ENCODE measurements at places on chromosomes 11 and 22.

DNA sequence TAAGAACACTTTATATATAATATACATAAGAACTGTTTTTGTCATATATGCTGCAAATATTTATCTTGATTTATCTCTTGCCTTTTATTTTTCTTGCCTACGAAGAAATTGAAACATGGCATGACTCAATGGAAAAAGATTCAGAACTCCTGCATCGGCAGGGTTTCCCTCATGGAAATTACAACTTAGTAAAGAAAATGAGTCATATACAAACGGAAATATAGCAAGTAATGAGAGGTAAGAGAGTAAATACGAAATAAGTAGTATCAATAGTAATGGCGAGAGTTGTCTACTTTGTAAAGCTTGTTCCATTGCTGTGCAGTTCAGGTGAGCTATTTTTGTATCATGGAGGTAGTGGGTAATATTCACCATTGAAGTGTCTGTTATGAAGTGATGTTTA, 350.4 kb downstream of the DDX10 start:
- DNase-seq, result no peak

GRCh38 chr22:38350444-38351359, 33.5 kb upstream of the CSNK1E start:
- DNase-seq, result no peak

DNA sequence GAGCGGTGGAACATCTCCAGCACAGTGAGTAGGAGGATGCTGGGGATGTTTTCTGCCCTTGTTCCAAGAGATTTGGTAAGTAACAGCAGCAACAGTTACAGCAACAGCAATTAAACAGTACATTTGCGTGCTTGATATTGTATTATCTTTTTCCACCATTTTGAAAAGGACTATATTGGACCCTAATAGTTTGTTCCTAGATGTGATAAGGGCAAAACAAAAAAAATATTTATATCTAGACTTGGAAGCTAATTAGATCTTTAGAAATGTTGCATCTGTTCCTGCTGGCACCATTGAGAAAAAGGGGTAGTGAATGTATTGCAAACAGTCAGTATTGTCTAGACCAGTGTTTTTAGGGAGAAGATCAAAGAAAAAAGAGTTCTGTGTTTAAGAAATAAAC, 759.9 kb downstream of the JRKL start:
- DNase-seq, result no peak

- peak; percentile 66 for DNase-seq
These were observed 4.6 kb upstream of the GALR3 start for GRCh38 chr22:37818409-37819104.

GRCh38 chr11:62256281-62256680, 13.7 kb upstream of the SCGB2A2 start:
- DNase-seq, result no peak

GRCh38 chr11:20110908-20111669, 49.2 kb downstream of the DBX1 start:
- peak; percentile 78 for DNase-seq

GRCh38 chr11:44968510-44968909, 17.8 kb upstream of the TP53I11 start:
- DNase-seq, result no peak

GRCh38 chr11:67032830-67033551, 10.1 kb downstream of the SYT12 start:
- DNase-seq, result peak; percentile 71

- DNase-seq, result no peak
These were observed 45.4 kb downstream of the OR4C46 start for GRCh38 chr11:54558407-54558806.

DNA sequence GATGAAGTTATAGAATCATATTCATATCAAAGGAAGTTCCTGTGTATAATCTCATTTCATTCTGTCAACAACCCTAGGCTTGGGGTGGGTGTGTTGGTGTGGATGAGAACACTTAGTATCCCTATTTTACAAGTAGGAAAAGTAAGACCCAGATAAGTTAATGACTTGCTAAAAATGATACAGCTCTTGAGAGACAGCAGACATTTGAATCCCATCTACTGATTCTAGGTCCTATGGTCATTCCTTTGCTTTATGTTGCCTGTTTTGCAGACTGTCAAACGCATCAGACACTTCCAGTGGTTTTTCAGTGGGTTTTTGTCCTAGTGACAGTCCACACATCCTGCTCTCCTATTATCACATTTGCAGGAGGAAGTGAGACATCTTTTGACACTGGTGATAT, 153.1 kb downstream of the TEAD1 start:
- no peak for DNase-seq

DNA sequence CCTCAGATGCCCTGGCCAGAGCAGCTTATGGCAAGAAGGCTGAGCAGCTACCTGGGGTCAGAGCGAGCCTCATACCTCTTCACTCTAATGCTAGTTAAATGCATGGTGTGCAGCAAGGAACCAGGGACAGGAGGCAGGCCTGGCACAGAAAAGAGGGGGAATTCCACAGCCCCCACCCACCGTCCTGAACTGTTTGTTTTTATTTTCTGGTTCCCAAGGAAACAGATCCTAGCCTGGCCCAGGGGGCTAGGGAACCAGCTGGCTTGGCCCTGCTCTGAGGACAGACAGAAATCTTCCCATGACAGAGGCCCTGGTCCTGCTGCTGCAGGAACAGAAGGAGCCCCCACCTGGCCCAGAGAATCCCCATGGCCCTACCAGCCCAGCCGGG, 40.4 kb downstream of the SLCO2B1 start:
- no peak for DNase-seq

DNA sequence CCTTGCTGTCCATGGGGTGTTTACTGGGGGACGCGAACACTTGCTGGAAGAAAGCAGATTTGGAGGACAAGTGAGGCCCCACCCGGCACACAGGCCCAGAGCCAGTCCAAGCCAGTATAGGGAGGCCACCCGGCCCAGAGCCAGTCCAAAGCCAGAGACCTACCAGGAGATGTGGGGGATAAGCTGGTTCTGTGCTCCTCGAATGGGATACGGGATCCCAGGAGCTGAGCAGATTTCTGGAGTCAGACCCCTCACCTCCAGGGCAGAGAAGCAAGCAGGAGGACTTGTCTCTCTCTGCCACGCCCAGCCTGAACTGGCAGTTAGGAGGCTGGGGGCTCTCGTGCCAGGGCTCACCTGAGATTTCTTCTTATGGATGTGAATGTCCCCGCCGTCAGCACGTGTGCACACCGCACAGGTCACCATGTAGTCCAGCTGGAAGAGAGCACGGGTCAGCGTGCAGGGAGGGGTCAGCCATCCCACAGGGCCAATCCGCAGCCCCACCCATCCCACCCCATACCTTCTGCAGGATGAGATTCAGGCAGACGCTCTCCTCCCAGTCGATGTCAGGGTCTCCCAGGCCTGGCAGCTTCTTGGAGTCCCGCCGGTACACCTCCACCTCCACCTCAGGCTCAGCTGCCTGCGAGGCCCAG, 35.3 kb downstream of the KIAA0930 start:
- DNase-seq, result no peak

GRCh38 chr11:69888483-69889181, 69.4 kb upstream of the FGF3 start:
- peak; percentile 86 for DNase-seq

DNA sequence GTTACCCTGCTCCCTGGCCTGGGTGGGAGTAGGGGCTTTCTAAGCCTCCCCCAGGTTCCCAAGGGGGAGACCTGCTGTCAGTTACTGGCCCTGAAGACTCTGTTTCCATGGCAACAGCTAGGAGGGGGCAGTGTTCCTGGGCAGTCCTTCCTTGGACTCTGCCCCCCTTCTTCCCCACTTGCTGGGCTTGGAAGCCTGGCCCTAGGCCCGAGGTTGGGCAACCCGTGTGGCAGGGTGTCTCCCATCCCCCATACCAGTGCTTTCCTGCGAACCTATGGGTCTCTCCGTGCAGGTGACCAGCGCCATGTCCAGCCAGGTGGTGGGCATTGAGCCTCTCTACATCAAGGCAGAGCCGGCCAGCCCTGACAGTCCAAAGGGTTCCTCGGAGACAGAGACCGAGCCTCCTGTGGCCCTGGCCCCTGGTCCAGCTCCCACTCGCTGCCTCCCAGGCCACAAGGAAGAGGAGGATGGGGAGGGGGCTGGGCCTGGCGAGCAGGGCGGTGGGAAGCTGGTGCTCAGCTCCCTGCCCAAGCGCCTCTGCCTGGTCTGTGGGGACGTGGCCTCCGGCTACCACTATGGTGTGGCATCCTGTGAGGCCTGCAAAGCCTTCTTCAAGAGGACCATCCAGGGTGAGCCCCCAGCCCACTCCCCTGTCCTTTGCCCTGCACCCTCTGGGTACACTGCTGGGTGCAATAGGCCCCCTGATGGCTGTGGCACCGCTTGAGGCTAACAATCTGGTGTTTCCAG, 1.7 kb downstream of the ESRRA start:
- DNase-seq, result peak; percentile 34

- no peak for DNase-seq
These were observed 1.1 kb upstream of the PDGFD start for GRCh38 chr11:104165014-104165413.

DNA sequence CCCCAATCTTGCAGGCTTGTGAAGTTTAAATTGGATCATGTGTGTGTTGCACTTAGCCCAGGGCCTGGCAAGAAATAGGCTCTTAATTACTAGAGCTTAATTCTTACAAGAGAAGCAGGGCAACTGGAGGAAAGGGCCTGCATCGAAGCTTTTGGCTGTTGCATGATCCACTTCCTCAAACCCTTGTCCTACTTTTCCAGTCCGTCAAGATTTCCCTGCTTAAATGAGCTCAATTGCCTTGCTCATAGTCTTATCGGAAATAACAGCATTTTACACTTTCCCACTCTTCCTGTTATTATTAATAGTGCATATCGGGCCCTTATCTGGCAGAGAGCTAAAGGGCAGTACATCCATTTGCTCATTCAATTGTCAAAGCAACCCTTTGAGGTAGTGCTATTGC, 18.1 kb downstream of the DTX4 start:
- peak; percentile 14 for DNase-seq

DNA sequence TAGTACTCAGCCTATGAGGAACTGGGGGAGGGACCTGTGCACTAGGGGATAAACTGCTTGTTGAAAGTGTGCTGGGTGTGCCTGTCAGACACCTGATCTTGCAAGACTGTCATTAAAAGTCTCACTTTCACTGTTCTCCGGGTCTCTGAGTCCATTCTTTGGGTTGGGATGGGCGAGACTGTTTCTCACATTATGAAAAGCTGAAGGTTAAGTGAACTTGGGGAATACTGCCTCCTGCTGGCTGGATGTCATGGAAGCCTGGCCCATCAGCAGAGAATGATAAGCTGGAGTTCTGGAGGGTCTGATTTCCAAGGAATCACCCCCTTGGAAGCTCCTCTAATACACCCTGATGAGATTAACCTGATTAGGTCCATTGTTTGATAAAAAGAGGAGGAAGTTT, 9.0 kb upstream of the VPREB1 start:
- DNase-seq, result peak; percentile 42

- no peak for DNase-seq
These were observed 79.0 kb downstream of the MYO7A start for GRCh38 chr11:77207019-77207485.

- DNase-seq, result no peak
These were observed 13.6 kb downstream of the TPCN2 start for GRCh38 chr11:69062169-69062855.

DNA sequence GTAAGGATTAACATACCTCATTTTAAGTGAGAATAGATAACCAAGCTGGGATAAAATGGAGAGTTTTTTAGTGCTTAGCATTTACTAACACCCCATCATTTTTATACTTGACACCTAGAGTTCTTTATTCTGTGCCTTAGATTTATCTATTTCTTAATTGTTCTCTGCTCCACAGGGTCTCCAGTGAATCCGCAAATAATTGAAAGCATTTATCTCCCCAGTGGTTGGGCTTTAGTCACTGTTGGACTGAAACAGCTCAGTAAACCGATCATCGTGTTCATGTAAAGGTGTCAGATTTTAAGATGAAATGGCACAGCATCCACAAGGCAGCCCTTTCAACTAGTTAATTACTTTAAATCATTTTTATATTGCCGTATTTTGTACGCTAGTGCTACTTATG, 17.8 kb upstream of the GRIA4 start:
- no peak for DNase-seq

DNA sequence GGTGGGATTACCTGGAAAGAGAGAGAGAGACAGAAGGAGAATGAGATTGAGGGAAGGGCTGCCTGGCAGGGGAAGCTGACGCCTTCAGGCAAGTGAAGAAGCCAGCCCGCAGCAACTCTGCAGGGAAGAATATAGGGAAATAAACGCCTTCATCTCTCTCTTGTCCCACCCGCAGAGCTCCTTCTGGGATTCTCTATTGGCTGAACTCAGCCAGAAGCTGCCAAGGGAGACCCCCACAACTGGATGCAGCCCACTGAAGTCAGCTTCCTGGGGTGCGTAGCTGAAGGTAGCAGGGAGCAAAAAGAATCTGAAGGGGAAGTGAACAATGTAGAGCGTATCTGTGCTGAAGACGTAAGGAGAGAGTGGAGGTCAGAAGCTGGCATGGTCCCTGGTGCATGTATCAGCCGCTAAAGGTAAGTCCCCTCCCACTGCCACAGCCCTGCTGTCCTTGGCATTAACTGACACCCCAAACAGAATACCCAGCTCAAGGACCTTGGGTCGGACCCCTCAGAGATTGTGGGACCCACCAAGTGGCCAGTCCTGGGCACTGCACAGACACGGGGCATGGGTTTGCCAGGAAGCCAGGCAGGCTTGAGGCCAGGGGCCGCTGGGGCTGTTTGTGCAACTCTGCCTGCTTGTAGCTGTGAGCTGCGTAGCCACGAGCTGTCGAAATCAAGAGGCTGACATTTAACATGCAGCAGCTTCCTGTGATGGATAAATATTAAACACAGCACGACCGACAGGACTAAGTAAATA, 469.9 kb downstream of the MN1 start:
- DNase-seq, result peak; percentile 69

DNA sequence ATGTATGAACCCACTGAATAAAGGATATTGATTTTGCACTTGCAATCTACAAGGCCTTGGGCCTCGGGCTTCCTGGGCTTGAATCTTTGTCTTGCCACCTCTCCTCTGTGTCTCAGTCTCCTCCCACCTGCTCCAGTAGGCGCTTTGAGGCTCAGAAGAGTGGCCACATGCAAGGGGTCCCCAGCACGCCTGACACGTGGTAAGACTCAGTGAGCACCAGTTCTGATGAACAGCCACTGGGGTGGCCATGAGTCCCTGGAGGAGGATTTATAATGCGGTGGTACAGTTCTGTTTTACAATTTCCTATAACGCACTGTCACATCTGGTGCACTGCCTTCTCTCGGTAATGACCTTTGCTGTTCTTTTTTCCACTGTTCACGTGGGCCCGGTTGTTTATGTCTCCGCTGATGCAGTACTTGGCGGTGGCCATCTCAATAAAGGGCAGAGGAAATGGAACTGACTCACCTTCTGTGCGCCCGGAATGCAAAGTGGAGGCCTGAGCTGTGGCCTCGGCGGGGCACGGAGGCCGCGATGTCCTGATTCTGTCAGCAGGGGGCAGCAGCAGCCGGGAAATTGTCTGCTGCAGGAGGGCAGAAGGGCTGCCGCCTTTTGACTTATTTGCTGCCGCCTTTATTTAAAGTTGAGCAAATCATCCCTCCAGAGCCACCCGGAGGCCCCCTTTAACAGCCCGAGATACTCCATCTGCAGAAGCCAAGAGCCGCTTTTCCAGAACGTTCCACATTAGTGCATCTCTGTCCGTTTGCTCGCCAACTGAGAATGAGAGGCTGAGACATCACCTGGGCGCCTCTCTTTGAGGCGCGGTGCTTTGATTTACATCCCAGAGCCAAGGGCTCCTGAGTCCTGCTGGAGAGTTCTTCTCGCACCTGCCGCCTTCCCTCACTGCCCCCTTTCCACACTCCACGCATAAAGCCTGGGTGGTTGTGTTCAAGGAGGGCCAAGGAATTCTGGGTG, 6.0 kb upstream of the IFT27 start:
- DNase-seq, result peak; percentile 89

GRCh38 chr11:71498091-71498490, 29.0 kb upstream of the KRTAP5-7 start:
- no peak for DNase-seq
